ENCODE measurements at places on chromosomes 12 and 14.

GRCh38 chr12:115886666-115887065 lies 390.8 kb downstream of the MED13L start:
- DNase-seq = no peak

GRCh38 chr12:111846016-111846415 lies 4.0 kb downstream of the MAPKAPK5 start:
- DNase-seq = no peak

DNA sequence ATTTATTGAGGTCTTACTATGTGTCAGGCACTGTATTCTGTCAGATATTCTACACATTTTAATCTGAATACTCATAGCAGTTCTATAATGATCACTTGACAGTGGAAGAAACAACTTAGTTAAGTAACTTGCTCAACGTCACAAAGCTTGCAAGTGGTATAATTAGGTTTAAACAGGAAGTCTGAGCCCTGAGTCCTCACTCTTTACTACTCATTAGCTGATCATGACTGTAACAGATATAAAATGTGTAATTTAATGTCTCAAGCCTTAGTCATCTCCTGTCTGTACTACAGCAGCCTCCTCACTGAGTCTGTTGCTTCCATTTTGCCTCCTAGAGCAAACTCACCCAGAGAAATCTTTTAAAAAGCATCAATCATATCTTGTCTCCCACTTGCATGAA lies 38.9 kb downstream of the PPP4R4 start:
- no peak for DNase-seq

- no peak for DNase-seq
Observed at GRCh38 chr12:62332598-62332997, 72.4 kb downstream of the USP15 start.

GRCh38 chr14:95831468-95831867 lies 45.2 kb upstream of the TUNAR start:
- DNase-seq = no peak

DNA sequence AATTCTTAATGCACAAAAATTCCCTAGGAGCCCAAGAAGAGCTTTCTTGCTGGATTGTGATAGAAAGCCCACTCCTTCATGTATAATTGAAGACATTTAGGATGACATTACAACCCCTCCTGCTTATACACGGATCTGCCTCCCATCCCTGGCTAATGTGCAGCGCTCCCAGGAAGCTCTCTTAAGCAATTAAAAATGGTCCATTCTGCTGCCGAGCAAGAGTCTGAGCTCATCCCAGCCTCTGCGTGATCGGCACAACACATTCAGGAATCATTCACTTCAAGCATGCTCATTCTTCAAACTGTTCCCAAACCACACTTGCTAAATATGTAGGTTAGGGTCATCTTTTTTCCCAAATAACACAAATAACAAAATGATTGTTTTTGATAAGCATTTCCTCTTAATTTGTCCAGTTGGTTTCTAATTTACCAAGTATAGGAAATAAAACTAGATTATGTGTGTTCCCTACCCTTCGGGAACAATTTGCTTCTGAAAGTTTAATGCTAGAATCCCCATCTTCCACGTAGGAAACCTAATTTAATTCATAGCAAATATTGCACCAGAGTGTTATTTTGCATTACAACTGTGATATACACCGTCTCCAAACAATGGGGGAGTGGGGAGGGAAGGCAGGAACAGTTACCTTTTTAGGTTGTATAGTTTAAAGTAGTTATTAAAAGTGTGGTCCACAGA lies 17.3 kb upstream of the TMEM233 start:
- no peak for DNase-seq

- no peak for DNase-seq
Observed at GRCh38 chr12:105523164-105524057, 192.9 kb downstream of the C12orf75 start.

DNA sequence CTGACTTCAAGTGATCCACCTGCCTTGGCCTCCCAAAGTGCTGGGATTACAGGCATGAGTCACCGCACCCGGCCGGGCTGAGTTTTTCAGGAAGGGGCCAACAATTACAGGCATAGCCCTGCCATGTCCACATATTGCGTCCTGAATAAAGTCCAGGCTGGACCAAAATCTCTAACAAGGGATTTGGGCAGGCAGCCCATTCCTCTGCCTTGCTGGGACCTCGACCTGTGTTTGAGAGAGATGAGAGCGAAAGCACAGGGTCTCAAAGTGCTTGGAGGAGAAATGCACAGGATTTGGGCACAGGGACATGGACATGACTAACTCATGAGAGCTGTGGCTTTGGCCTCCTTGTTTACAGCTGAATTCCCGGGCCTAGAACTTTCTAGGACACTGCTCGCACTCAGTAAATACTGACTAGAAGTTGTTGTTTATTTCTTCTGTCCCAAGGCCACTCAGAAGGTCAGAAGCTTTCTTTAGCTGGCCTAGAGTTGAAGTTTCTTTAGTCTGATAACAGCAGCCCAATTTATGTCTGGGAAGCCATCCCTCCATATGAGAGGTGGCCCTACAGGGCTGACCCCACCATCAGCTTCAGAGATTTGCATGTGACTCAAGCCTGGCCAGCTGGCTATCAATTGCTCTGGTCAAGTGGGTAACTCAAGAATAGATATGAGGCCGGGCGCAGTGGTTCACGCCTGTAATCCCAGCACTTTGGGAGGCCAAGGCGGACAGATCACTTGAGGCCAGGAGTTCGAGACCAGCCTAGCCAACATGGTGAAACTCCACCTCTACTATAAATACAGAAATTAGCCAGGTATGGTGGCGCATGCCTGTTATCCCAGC lies 11.7 kb downstream of the CAMKK2 start:
- DNase-seq = no peak

DNA sequence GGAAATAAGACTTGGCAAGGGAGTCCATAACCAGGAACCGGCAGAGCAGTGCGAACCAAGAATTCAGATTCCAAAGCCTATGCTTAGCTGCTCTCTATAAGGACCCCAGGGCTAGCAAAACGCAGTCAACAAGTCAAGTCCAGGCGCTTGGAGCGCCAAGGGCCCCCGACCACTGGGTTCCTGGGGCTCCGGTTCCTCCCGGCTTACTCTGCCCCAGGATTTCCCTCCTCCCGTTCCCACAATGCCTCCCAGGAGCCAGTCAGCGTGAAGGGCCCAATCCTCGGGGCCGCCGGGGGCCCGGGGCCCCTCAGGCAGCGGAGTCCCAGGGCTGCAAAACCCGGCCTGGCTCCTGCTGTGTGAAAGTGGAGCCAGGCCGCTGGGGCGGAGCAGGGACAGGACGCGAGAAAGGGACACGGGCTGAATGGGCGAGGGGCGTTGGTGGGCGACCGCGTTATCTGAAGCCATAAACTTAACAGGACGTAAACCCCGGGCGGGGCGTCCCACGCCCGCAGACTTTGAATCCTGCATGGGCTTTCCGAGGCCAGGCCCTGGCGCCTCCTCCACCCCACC lies 1.5 kb downstream of the KRT8 start:
- DNase-seq = peak; percentile 91

DNA sequence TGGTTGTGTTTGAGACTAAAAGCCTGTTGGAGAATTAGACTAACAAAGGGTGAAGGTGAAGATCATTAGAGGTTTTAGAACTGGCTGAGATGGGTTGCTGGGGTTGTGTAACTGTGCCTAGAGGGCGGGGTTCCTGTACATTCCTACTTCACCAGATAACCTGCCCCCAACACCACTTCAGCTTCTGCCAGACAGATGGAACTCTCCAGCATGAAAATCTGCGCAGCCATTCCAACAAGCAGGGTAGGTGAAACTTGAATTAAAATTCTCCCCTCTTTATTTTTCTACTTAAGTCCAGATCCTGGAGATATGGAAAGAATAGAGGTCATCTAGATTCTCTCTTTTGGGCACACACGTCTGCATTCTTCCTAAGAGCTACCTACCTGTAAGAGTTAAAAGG lies 6.0 kb downstream of the FOXG1 start:
- no peak for DNase-seq

DNA sequence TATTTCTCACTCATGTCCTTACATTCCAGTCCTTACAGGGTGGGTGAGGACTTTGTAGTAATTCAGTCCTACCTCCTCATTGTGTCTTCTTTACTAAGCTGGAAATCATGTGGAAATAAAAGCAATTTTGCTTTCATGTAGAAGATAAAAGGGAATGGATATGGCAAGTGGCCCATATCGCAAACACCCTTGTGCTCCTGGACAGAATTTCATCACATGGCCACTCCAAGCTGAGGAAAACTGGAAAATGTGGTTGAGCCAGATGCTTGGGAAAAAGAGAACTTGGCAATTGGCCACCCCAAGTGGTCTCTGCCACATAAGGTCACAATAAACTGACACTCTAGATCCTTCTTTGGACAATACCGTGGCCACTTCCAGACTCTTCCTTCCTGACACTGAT lies 64.2 kb upstream of the IFNG-AS1 start:
- no peak for DNase-seq

DNA sequence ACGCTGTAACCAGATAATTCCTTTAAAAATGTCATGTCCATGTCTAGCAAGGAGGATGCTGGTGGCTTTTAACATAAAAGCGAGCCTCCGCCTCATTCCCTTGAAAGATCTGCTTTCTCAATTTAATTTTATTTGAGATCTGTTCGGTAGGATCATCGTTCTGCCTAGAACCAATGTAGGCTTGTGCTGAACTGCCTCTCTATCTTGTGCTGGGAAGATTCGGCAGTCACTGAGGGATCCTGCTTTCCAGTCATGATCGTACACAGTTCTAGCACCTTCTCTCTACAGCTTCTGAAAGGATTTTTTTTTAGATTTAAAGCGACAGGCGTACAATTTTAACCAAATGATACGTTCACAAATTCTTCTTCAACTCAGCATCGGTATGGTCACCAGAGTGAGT lies 54.3 kb downstream of the PEBP1 start:
- no peak for DNase-seq

DNA sequence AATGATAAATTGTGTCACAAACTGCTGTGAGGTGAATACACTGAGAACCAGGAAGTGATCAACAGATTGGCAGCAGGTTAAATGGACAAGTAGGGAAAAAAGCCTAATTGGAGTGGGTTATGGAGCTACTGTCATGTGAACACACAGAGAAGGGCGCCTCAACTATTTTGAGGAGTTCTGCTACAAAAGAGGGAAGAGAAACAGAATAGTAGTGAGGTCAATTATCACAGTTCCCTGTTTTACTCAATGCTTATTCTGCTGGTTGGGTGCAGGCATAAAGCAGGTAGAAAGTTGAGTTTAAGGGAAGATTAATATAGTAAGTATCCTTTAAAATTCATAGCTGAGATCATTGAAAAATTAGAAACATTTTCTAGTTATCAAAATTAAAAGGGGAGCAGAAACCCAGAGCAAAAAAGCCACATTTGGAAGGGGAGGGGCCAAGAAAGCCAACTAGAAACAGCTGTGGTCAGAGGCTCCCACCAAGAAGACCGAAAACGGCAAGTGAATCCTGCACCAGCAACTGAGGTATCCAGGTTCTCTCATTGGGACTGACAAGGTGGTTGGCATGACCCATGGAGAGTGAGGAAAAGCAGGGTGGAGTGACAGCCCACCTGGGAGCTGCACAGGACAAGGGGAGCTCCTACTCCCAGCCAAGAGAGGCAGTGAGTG lies 105.7 kb downstream of the ZC3H14 start:
- no peak for DNase-seq

DNA sequence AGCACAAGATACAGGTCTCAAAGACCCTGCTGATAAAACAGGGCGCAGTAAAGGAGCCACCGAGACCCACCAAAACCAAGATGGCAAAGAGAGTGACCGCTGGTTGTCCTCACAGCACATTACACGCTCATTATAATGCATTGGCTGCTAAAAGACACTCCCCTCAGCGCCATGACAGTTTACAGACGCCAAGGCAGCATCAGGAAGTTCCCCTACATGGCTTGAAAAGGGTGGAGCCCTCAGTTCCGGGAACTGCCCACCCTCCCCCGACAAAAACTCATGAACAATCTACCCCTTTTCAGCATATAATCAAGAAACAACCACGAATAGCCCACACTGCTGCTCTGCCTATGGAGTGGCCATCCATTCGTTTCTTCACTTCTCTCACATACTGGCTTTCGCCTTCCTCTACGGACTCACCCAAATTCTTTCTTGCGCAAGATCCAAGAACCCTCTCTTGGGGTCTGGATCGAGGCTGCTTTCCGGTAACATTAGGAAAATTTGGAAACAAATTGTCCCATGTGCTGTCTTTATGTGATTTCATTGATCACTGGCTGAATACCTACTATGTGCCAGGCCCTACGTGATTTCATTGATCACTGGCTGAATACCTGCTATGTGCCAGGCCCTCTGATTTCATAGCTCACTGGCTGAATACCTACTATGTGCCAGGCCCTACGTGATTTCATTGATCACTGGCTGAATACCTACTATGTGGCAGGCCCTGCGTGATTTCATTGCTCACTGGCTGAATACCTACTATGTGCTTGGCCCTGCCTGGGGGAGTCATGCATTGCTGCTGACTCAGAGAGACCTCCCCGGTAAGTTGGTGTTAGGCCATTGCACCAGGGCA lies 126.4 kb downstream of the PIWIL1 start:
- no peak for DNase-seq

DNA sequence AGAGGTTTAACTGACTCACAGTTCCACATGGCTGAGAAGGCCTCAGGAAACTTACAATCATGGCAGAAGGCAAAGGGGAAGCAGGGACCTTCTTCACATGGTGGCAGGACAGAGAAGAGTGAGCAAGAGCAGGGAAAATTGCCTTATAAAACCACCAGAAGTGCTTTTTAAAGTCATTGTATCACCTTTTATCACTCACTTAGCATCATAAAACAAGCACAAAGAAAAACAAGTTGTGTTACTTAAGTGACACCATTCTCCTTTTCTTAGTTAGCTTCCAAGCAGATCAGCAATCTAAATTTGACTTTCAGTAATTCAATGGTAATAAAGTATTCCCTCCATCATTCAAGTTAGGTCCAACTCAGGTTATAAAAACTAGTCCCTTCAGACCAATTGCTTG lies 28.5 kb downstream of the OSBPL8 start:
- DNase-seq = no peak

DNA sequence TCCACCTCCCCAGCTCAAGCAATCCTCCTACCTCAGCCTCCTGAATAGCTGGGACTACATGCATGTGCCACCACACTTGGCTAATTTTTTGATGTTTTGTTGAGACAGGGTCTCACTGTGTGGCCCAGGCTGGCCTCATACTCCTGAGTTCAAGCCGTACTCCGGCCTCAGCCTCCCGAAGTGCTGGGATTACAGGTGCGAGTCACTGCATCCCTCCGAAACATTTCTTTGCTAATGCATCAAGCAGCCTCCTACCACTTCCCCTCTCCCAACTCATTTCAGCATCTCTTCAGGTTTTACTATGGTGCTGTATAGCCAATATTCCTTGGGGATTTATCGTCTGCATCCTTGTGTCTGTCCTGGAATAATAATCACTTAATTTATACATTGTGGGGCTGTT lies 2.3 kb upstream of the SLC22A17 start:
- no peak for DNase-seq

DNA sequence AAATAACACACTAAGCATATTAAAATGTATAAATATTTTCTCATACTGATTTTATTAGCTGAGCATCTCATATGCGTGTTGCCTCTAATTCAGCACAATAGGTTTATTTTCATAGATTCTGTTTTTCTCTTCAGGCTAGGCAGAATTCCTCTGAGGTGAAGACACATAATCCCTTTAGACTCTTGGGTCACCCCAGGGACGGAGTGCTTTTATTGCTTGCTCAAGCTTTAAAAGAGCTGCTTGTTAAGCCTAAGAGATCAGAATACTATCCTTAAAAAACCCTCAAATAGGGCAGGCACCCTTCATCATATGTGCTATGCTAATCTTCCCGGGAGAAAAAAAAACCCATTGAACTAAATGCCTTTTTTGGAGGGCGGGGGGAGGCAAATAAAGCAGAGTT lies 390.1 kb downstream of the KCNH5 start:
- DNase-seq = no peak
